AG08395 (cell line): ENCODE measurements at places on chromosomes 1 and 21.

- no peak for DNase-seq
These were observed 185.8 kb downstream of the NRIP1 start for GRCh38 chr21:14878971-14879370.

- DNase-seq: no peak
These were observed 5.0 kb downstream of the ZSCAN20 start for GRCh38 chr1:33477451-33477850.

DNA sequence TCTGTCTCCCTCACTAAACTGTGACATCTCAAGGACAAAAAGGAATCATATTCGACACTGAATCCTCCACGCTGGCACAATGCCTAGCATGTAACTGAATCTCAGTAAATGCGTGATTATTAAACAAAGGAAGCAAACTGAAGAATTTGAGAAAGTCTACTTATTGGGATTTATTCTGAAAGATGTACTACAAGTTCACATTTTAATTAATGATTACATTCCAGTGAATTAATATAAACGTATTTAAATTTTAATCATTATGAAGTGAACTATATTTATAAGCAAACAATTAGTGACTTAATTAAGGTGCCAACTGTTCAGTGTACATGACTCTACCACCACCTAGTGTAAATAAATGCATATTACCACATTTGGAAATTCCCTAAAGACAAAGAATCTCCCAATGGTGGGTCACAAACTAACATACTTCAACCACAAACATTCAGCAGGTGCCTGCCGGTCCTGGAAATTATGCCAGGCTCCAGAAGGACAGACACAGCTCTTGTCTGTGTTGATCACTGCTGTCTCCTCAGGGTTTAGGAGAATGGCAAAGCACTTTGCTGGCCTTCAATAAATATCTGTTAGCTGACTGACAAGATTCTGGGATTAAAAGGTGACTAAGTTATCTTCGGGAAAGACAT is 56.3 kb downstream of the SMYD3 start:
- peak; percentile 52 for DNase-seq

DNA sequence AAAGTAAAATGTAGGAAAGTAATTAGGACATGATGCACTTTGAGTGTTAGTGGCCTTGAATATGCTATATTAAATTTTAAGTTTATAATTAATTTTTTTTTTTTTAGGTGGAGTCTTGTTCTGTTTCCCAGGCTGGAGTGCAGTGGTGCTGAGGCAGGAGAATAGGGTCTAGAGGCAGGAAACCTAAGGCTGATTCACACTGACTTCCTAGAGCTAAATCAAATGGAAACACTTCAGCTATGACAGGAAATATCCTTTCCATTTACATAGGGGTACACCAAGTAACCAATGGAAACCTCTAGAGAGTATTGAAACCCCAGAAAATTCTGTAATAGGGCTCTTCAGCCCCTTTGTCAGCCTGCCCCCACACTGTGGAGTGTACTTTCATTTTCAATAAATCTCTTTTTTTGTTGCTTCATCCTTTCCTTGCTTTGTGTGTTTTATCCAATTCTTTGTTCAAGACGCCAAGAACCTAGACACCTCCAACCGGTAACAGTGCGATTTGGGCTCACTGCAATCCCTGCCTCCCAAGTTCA is 17.9 kb upstream of the THRAP3 start:
- no peak for DNase-seq

- DNase-seq: no peak
These were observed 178.7 kb upstream of the RUNX1 start for GRCh38 chr21:35227786-35228185.

- DNase-seq: no peak
These were observed 108.2 kb upstream of the SLC35F3 start for GRCh38 chr1:233796146-233796783.

DNA sequence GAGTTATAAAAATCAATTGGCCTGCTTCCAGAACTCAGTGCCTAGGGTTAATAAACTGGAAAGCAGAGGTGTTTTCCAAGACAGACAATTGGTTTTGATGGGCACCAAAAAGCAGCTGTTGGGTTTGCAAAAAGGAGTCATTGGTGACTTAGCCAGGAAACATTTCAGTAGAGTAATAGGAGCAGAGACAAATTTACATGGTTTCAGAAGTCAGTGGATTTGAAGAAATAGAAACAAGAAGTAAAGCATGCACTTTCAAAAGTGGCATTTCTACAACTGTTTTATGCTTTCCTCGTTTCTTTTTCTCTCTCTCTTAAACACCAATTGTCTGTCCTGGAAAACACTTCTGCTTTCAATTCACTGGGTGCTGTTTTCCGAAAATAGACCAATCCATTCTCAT is 87.8 kb downstream of the GLUL start:
- no peak for DNase-seq

DNA sequence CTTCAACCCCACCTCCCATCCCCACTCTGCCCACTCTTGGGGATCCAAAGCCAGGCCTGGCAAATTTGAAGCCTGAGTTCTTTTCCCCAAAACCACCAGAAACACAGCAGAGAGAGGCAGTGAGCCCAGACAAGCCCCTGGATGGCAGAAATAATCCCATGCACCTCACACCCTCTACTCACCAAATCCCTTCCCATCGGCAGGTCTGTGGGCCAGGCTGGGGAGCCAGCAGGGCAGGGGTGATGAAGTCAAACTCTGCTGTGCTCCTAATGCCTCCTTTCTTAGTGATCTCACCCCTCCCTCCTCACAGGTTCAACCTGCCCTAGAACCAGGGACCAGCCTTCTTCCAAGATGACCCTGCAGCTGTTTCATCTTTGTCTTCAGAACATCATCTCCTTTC is 72.4 kb downstream of the GLIS1 start:
- no peak for DNase-seq

DNA sequence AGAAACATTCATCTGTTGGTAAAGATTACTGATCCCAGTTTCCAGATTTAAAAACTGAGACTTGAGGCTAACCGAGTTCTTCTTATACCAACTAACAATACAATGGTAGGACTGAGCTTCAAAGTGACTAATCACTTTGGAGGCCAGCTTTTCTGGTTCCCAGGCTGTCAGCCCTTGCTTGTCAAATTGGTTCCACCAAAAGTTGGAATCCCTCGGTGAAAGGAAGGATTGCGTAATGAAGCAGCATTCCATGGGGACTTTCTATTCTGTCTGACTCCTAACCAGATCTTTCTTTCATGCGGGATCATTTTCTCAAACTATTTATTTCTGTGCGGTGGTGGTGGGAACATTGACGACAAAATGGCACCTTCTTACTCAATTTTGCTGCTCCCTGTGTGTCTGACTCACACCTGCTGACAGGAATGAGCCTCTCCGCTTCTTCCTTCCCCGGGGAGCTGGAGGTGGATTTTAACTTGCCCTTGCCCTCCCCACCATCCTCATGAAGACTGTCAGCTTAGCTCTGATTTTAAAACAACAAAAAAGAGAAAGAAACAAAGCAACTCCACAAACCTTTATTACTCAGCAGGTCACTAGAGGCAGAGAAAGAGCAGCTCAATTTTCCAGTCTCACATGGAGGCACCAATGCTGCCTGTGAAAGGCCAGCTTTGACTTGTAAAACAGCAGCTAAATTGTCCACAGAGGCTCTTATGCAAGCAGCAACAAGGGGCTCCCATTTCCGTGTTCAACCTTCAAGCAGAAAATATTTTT is 32.9 kb upstream of the RASAL2 start:
- peak; percentile 74 for DNase-seq

DNA sequence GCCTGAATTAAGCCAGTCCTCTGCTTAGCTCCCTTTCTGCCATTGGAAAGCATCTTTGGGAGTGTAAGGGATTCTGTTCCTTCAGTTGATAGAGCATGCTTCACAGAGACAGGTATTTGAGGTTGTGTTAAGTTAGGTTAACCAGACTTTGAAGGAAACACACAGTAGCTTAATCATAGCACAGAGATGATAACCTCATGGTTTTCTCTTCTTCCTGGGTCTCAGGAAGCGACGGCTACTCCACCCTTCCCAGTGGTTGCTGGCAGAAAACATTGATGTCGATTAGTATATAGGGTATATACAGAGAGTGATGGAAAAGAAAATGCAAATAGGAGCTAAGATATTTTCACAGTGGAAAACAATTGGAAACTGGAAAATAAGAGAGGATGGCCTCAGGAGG is 42.0 kb downstream of the S1PR1 start:
- DNase-seq: no peak

DNA sequence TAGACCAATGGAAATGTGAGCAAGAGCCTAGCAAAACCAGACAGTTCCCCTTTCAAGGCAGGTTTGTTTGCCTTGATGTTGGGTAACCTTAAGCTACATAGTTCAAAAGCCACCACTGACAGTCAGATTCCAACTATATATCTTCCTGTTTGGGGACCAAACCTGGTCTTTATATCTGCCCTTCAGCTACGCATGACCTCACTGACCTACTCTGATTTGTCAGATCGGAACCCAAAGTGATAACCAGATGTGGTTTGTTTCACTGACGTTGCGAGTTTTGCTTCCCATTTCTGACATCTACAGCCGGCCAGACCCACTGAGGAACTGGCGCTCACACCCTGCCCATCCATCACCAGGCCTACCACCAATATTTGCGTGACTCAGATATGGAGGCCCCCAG is 361.1 kb upstream of the CHRM3 start:
- no peak for DNase-seq

DNA sequence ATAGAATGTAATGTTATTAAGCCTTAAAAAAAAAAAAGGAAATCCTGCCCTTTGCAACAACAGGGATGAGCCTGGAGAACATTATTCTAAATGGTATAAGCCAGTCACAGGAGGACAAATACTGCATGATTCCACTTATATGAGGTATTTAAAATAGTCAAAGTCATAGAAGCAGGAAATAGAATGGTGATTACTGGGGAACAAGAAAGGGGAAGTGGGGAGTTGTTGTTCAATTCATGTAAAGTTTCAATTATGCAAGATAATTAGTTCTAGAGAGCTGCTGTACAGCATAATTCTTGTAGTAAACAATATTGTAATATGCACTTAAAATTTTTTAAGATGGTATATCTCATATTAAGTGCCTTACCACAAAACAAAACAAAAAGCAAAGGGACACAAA is 13.2 kb downstream of the FCER1A start:
- no peak for DNase-seq

DNA sequence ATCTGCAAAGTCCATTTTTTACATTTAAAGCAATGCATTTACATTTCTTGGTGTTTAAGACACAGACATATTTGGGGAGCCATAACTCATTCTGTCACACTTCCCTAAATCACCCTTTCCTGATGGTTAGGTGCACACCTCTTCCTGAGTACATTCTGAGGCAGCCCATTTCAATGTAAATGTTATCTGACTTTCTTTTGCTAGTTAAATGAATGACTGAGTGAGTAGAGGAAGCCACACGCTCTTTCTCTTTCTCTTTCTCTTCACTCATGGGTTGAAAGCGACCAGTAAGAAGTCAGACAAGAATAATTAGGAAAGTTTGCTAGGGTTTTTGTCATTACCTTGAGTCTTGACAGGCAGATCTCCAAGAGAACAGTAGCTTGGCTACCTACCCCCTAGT is 143.1 kb downstream of the S1PR1 start:
- DNase-seq: no peak

DNA sequence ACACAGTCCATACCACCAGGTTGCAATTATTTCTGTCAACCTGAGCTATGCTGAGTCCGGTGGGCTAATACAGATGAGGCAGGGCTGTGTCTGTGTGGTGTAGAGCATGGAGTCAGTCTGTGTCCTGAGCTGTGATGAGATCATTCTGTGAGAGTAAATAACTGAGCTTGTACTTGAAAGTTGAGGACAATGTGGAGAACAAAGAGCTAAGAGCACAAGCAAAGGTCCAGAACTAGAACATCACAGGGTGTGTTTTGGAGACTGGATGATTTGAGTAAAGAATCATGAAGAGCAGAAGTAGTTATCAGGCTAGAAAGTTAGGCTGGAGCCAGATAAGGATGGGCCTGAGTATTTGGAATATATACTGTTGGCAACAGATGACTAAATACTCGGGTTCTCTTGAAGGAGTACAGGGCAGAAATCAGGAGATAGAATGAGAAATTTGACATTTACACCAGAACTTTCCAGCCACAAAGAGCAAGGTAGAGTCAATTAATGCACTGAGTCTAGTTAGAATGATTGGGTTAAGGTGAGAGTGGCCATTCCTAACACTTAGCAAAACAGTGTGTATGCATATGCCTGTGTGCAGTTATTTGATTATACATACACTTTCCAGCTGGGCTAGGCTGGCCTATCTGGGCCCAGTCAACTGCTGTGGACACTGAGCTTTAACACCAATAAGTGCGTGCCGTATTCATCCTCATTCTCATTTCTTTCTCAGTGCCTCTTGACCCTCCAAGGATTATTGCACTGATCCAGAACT is 48.8 kb downstream of the LEPR start:
- peak; percentile 3 for DNase-seq

- DNase-seq: peak; percentile 38
These were observed 37.3 kb upstream of the IL10 start for GRCh38 chr1:206809504-206810084.

- DNase-seq: peak; percentile 10
These were observed 87.7 kb downstream of the SPATA17 start for GRCh38 chr1:217718873-217719272.

- no peak for DNase-seq
These were observed 301.1 kb upstream of the DPYD start for GRCh38 chr1:98221923-98222322.

DNA sequence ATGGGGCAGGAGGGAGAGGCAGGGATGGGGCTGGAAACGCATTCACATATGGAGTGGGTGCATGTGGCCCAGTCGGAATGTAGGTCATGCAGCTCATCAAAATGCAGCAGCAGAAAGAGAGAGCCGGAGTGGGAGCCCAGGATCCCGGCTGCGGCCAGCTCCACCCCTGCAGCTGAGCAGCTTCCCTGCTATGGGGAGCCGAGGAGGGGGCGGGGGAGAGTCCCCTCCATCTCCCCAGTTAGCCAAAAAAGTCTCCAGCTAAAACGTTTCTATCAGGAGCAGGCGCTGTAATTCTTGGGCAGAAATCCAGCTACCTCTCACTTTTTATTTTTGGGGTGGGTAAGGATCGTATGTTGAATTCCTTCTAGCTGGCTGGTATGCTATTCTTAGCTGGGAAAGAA is 39.7 kb downstream of the MRPL37 start:
- DNase-seq: no peak

DNA sequence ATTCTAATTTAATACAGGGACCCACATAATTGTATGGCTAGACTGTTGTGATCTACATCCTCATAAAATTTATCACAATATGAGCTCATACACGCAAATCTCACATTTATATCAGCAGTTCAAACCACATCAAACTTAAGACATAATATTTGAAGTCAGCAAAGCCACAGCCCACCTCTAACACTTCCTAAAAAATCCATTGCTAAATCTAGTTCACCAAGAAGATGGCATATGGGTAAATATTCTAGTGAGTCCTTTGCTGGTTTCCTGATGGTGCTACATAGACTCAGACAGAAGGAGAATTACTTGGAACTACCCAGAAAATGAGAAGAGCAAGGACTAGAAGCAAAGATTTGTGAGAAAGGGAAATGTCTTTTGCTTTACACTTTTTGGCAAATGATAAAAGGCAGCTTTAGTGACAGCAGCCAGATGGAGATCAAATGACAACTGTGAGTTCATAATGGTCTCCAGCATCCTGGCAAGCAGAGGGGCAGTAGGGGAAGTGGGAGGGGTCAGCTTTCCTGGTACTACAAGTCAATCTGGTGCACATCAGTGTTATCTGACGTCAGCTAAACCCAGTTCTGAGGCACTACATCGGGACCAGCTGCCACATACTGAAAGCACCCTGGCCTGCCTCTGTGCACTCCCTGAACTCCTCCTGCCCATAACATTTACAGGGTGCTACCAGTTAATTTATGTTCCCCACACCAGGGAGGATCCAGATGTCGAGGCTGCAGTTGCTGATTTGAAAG is 10.6 kb upstream of the GADD45A start:
- peak; percentile 27 for DNase-seq
